ENCODE measurements at places on chromosomes 6 and 20.
A peak's percentile ranks its signal among the peaks of the same experiment; 100 is the strongest.

GRCh38 chr6:11527274-11527870 is 10.2 kb upstream of the TMEM170B start:
- no peak for DNase-seq

GRCh38 chr20:13202565-13202964 is 18.5 kb upstream of the ISM1 start:
- no peak for DNase-seq

GRCh38 chr6:129115471-129115870 is 232.5 kb downstream of the LAMA2 start:
- DNase-seq: no peak

DNA sequence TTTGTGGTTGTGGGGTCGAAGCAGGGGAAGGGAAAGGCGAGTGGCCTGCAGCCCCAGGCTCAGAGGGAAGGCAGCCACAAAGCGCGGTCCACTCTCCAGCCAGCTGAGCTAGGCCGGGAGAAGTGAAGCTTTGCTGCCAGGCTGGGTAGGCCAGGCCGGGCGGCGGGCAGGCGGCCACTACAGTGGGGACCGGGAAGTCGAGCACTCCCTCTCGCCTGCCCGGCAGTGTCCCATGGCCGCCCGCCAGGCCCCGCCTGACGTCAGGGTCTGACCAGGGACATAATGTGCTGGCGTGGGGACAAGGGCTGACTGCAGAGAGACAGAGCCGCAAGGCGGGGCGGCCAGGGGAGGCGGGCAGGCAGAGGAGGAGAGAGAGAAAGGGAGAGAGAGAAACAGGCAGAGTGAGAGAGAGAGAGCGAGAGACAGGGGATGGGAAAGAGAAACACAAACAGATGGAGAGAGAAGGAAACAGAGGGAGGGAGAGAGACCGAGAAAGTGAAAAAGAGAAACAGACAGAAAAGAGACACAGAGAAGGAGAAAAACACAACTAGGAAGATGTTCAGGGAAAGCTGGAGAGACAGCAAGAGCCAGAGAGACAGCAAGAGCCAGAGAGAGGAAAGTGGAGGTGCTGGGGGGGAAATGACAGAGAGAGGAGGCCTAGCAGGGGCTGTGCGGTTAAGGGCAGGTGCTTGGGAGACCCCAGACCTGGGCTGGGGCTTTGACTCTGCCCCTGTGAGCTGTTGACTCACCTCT is 94.5 kb upstream of the PTPN1 start:
- no peak for DNase-seq

GRCh38 chr20:13661070-13661685 is 22.4 kb upstream of the TASP1 start:
- no peak for DNase-seq

- no peak for DNase-seq
Measured at GRCh38 chr6:3831761-3832530, 17.2 kb upstream of the FAM50B start.

- DNase-seq: no peak
Measured at GRCh38 chr20:62132421-62132820, 10.1 kb downstream of the LSM14B start.

GRCh38 chr6:6492675-6493074 is 95.8 kb upstream of the LY86 start:
- DNase-seq: no peak

DNA sequence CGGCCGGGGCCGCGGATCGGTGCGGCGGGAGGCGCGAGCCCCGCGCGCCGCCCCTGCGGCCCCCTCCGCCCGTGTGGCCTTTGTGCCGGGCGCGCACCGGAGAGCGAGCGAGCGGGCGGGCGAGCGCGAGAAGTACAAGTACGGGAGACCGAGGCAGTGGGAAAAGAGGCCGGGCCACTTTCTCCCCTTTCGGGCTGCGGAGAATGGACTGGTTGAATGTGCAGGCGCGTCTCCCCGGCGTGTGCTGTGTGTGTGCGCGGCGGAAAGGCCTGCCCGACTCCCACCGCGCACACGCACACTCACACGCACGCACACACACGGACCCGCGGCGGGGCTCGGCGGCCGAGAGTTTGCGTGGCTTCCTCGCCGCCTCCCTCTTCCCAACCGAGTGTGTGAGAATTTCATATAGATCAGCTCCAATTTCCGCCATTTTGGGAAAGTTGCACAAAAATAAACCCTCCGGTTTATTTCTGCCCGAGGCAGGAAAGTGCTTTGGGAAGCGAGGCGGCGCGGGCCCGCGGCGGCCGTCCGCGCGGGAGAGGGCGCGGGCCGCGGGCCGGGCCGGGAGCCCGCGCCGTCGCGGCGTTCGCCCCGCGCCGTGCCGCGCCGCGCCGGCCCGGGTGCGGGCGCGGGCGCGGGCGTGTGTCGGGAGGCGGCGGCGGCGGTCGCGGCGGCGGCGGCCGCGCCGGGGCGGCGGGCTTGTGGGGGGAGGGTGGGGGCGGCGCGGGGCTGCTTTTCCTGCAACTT is 1.1 kb downstream of the L3MBTL3 start:
- DNase-seq: no peak

DNA sequence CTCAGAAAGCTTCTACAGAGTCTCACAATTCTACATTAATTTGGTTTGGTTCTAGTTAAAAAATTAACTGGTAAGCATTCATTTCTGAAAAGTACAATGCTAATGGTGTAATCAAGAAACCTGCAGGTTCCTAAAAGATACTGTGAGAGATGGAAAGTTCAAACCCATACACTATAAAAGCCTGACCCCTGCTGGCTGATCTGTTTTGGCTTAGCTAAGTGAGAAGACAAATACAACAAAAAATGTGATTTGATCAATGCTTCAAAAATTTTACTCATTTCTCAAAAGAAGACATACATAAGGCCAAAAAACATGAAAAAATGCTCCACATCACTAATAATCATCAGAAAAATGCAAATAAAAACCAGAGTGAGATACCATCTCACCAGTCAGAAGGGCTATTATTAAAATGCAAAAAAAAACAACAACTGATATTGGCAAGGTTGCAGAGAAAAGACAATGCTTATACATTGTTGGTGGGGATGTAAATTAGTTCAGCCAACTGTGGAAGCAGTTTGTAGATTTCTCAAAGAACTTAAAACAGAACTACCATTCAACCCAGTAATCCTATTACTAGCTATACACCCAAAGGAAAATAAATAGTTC is 102.8 kb downstream of the MOXD1 start:
- DNase-seq: no peak

DNA sequence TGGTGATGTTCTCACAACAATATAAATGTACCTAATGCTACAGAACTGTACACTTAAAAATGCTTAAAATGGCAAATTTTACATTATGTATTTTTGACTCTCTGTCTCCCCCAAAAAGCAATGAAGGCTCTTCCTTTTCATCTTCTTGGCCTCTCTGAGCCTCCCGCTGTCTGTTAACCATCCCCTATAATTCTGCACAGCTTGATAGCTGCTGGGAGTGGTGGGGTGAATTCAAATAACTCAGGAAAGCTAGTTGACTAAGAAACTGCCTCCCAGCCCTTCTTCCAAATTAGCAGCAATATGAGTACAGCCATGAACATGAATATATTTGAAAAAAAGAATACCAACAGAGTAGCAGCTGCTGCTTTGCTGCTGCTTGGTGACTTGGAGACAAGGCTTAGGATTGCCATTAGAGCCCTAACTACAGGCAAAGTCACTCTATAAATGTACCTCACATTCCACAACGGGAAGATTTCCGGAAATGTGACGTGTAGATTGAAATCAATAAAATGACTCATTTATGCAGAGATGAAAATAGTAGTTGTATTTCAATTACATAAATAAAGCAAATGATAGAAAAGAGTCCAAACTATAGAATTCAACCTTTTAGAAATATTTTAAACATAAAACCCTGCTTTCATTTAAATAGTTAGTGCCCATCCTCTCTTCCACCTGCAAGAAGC is 200.1 kb upstream of the HEY2 start:
- DNase-seq: no peak

DNA sequence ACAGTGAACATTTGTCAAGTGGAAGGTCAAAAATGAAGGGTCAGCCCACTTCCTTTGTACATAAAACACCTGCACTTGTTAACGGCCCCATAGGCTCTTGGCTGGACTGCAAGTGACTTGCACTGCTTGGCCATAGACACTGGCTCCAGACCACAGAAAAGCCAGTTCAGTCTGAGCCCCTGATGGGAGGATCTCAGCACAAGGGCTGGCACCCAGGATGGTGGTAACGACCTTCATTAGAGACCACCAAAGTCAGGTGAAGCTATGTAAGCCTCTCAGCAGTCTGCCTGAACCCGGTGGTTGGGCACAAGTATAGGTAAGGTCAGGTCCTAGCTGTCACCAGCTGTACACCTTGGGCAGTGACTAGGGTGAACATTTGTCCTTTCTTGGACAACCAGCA is 16.1 kb downstream of the PLAGL2 start:
- DNase-seq: no peak

DNA sequence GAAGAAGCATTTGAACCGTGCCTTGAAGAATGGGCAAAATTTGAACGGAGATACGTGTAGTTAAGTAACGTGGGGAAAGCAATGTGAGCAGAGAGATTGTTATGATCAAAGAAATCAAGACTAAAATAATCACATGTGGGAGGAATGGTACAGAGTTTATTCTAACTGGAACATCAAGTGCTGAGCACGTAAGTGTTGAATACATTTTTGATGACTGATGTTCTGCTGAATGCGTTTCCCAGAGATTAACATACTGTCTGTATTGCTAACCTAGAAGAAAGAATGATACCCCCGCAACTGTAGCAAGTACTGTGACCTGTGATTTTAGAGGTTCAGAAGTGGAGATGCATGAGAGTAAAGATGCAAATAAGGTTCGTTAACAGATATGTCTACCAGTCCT is 146.9 kb upstream of the EPHA7 start:
- DNase-seq: no peak

DNA sequence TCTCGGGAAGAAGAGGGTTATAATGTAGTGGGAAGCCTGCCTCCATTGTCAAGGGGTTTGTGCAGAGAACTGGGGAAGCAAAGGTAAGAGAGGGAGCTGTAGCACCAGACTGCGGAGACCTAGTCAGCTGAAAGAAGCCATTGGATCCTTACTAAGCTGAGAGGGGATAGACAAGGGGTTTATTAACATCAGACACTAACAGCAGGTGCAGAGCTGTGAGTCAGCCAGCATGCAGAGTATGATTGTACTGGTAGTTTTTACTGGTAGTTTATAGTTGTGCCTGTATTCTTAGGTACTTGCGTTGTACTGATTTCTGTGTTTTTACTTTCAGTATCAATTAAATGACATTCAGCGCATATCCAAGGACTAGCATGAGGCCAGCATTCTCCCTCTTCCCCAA is 17.8 kb upstream of the COL19A1 start:
- no peak for DNase-seq

- peak; percentile 91 for DNase-seq
Measured at GRCh38 chr6:56714982-56715456, 72.3 kb upstream of the DST start.

DNA sequence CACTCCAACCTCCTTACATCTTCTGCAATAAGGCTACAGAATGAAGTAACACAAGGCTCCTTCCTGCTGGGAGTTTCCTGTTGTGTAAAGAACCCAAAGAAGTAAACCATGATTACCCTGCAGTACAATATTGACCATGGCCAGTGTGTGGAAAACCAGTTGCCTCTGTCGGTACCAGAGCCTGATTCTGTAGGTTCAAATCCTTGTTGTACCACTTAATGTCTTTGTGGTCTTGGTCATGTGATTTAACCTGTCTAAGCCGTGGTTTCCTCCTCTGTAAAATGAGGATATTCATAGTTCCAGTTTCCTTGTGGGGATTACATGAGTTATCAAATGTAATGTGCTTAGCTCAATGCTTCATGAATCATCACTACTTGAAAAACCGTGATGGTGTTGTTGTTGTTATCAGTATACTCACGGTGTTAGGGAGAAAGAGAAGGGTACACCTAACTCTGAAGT is 60.3 kb upstream of the PRELID3B start:
- DNase-seq: no peak

DNA sequence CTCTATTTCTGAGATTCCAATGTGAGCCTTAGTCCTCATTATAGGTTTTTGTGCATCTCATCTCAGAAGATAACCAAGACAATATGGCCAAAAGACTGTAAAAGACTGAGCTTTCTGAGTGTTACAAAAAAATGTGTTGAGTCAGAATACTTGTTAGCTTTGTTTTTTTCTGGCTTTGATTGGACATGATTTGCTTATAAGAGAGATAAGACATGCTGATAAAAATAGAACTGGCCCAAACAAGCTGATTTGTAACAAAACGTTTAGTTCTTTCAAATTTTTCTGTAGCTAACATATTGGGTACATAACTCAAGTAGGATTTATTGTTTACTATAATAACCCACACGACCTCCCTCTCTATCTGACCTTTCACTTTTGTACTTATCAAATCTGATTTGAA is 32.9 kb downstream of the FILIP1 start:
- no peak for DNase-seq

GRCh38 chr6:356828-357251 is 34.7 kb upstream of the IRF4 start:
- DNase-seq: no peak

- peak; percentile 58 for DNase-seq
Measured at GRCh38 chr20:20466341-20466879, 98.5 kb downstream of the INSM1 start.

DNA sequence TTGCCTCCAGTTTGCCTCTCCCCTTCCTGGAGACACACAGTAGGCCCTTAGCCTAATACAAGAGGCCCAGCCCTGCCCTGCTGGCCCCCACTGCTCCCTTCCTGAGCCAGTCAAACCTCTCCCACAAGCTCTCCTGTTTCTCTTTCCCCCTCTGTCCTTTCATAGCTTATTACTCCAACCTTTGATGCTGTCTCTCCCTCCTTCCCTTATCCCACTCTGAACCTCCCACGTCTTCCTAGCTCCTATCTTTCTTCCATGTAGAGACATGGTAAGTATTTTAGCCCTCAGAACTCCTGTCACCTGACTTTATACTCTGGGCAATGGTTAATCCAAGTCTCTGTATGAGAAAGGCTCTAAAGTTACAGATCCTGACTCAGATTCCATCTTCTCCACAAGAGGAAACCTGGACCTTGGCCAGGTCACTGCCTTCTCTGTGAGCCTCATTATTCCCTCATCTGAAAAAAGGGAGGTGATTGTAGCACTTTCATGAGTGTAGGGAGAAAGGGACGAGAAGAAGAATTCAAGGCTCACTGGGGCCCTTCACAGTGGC is 6.7 kb downstream of the TGIF2 start:
- no peak for DNase-seq

GRCh38 chr6:16670183-16670582 is 91.1 kb downstream of the ATXN1 start:
- no peak for DNase-seq

GRCh38 chr6:19204445-19204844 is 632.7 kb upstream of the ID4 start:
- no peak for DNase-seq

DNA sequence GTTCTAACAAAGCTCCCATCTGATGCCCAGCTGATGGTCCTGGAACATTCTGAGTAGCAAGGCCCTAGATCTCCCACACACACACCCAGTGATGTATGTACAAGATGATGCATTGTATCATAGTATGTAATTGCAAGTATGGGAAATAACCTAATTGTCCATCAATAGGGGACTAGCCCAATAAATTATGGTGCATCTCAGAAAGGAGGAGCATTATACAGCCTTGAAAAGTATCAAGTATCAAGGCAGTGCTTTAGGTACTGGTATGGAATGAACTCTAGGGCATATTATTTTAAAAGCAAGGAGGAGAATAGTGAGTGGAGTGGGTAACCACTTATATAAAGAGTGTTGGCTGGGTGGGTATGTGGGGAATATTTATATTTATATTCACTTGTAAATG is 24.8 kb upstream of the PREX1 start:
- no peak for DNase-seq

GRCh38 chr20:59400708-59401107 is 100.3 kb downstream of the EDN3 start:
- DNase-seq: no peak

GRCh38 chr20:58792426-58792825 is 58.3 kb downstream of the GNAS-AS1 start:
- no peak for DNase-seq

Data from HS-5 (cell line).